ENCODE measurements at places on chromosomes 3 and 15.

- DNase-seq = no peak
These were observed 59.9 kb downstream of the RPL39L start for GRCh38 chr3:187079090-187080022.

DNA sequence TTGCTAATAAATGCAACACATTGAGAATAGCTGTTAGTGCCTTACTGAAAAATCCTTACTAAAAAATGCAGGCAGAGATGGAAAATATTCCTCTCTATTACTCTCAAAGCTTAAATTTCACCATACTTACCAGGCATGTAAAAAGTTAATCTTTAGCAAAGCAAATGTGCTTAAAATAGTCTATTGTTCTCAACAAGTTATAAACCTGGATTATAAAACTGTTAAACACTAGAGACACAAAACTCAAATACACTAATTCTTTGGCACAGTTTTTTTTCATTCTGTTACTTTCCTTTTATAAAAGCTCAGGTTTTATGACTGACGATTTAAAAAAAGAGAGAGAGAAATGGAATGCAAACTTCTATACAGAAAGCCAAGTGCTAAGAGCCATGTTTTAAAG, 119.8 kb downstream of the THRB start:
- DNase-seq = no peak

DNA sequence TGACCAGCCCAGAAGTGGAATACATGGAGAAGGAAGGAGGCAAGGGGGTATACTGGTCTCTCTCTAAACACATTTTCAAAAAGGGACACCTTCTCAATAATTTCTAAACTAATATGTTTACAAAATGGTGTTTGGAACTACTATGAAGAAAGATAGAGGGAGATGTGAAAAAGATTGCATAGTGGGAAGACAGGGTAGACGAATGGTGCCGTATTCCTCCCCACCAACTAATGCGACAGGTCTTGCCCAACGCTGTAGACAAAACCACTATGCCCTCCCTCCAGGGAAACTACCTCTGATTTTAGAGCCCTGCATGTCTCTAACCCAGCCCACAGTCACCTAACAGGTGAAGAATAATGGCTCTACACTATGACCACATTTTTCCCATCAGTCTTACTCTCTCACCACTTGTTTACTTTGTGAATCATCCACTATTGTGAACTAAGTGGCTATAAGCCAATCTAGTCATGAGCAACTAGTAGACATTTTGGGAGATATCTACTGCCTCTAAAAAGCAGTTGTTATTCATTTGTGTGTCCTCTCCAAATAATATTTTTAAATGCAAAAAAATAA, 108.2 kb upstream of the UBE2E2 start:
- no peak for DNase-seq

GRCh38 chr3:102068736-102069135, 219.4 kb downstream of the NFKBIZ start:
- DNase-seq = no peak

GRCh38 chr3:16439848-16440708, 73.4 kb downstream of the RFTN1 start:
- no peak for DNase-seq

Data from stimulated activated CD8-positive, alpha-beta memory T cell treated with anti-CD3 and anti-CD28 coated beads, Interleukin-4, amount 100 ng/mL, for 1 hour (primary cell).